ENCODE measurements at places on chromosomes 5 and 9.

DNA sequence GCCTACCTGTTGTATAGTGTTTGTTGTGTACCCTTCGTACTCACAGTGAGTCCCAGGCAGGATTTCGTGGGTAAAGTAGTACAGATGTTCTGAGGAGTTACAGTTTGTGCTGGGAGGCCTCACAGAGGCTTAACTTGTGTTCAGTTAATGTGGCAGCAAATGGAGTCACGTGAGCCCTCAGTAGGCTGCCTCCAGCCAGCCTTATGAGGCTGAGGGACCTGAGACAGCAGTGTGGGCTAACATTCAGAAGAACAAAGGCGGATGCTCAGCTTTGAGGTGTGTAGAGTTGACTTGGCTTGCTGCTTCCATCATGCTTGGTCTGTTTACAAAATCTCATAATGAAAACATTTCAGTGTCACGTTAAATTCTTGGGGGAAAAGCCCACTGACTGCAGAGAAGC, 118.1 kb downstream of the TRIO start:
- DNase-seq: no peak

GRCh38 chr5:174777583-174777982, 53.2 kb downstream of the MSX2 start:
- no peak for DNase-seq

GRCh38 chr5:103929338-103930013, 366.9 kb upstream of the NUDT12 start:
- no peak for DNase-seq

DNA sequence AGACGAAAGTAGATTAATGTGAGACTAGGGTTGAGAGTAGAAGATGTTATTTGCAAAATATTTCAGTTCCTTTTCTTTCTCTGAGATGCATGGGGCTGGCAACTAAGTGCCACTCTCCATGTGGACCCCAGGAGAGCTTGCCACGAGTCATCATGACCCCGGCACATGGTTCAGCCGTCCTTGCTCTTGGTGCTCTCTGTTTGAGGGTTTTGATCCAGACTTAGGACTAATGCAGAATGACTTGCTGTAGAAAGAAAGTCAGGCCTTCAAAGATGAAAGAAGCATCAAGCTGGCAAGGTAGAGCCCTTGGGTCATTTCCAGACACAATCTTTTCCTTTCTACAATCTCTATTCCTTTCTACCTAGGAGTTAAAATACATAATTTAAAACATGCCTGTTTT, 84.7 kb downstream of the RASGRF2 start:
- DNase-seq: no peak

GRCh38 chr5:135977375-135977928, 22.7 kb upstream of the LECT2 start:
- no peak for DNase-seq

GRCh38 chr5:1652873-1653697, 129.3 kb upstream of the LPCAT1 start:
- DNase-seq: no peak

GRCh38 chr5:21823588-21823987, 1029.6 kb downstream of the CDH12 start:
- no peak for DNase-seq

GRCh38 chr5:68392617-68393016, 177.1 kb downstream of the PIK3R1 start:
- DNase-seq: no peak

DNA sequence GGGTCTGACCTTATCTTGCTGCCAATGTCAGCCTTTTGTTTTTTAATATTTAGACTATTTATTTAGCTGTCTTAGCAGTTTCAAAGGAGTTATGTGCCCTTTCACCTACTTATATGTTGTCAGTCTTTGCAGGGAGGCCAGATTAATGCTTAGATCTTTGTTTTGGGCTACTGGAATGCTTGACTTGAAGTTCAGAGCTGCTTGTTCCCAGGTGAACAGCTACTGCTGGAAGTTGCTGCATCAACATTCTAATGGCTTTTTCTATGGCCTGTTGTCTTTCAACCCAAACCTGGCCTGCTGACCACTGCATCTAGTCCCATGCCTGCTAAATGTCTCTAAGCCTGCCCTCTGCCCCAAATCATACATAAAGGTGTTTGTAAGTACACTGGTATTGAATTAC, 3.0 kb downstream of the SLC22A5 start:
- no peak for DNase-seq

GRCh38 chr5:90368454-90369246, 40.9 kb downstream of the CETN3 start:
- no peak for DNase-seq

DNA sequence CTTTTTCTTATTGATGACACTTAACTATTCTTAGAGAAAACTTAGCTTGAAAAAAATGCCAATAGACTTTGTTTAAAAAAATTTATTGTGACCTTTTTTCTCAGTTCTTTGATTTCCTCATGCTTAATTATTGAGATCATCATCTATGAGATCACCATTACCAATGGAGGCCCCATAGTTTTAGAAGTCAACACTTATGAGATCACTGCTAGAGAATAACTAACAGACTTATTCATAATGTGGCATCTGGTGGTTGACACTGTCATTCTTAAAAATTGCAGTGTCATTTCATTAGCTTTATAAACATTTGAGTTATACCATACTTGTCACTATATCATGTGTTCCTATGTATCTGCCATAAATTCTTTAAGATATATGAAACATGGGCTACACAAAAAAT, 14.9 kb upstream of the FEM1C start:
- no peak for DNase-seq

GRCh38 chr9:97398999-97399758, 12.7 kb upstream of the TDRD7 start:
- peak; percentile 30 for DNase-seq

GRCh38 chr5:159207222-159207685, 2.1 kb downstream of the RNF145 start:
- no peak for DNase-seq

- no peak for DNase-seq
These were observed 66.2 kb downstream of the PSD2 start for GRCh38 chr5:139861889-139862207.

DNA sequence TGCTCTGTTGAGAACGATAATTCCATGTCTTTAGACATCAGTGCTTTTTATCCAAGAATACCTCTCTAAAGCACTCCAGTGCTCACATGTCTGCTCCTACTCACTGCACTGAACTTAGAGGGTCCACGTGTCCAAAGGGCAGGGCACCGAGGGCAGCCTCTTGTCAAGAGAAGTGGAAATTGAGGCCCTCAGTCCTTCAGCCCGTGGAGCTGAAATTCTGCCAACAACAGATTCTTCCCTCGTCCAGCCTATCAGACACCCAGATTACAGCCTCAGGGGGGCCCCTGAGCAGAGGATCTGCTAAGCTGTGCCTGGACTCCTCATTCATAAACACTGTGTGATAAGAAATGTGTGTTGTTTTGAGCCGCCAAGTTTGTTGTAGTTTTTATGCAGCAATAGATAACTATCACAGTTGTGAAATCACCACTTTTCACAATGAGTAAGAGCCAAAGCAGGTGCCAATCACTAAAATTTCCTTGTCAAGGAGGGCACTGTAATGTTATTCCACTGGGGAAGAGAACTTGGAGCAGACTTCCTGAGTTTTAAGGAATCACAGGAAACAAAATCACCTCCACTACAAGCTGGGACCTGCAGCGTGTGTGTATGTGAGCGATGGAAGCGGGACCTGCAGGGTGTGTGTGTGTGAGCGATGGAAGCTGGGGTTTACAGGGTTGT, 58.8 kb upstream of the IGFBPL1 start:
- no peak for DNase-seq

DNA sequence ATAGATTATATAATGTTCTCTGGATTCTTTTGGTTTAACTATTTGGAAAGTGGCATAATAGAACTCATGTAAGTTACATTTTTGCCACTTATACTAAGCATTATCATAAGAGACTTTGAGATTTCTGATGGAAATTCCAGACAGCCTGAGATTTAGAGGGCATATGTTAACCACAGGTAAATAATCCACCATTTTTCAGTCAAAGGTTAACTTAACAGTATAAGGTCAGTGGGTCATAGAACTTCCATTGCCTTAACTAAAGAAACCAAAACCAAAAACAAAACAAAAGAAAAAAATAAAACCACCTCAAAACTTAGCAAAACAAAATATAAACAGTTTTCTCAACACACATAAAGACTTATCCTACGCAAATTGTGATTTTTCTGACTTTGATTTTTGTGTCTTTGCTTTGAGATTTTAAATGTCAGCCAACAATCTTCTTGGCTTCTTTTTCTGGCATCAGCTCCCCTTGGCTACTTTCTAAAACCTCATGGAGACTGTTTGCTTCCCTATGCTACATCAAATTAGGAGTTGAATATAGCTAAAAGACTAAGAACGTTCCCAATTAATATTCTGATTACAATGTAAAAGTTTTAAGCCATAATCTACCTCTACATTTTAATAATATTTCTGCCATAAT, 430.1 kb upstream of the DAB2 start:
- no peak for DNase-seq

GRCh38 chr5:92980491-92980890, 600.5 kb downstream of the NR2F1-AS1 start:
- no peak for DNase-seq

DNA sequence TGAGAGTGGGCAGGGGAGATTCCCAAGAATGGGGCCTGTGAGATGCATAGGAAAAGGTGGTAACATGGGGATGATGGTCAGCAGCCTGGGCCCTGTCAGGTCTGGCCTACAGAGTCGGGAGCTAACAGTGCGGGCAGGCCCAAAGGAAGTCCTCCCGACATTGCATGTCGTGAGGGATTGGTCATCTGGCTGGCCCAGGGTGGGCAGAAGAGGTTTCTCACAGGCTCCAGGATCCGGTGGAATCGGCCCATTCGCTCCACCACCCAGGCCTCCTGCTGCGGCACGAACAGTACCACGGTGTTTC, 514 bp downstream of the STOML2 start:
- no peak for DNase-seq

- no peak for DNase-seq
These were observed 10.3 kb downstream of the FST start for GRCh38 chr5:53490747-53491146.

DNA sequence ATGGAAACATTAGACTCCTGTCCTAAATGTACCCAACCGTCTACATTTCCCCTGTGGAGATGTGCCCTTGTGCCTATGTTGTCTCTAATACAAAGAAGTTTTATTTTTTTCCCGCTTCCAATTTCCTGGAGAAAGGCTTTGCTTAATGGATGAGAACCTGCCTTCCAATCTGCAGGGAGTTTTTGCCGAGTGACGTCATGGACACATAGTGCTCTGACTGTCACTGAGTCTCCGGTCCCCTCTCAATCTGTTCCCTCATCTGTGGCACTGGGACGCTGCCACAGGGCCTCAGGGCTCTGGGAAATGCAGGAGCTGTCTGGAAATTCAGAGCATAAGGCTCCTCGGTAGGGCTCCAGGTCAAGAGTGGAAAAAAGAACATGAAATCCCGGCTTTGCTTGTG, 144.8 kb downstream of the PDZD2 start:
- no peak for DNase-seq

GRCh38 chr5:134071614-134072207, 42.8 kb upstream of the TCF7 start:
- no peak for DNase-seq

- DNase-seq: no peak
These were observed 56.7 kb downstream of the AGTPBP1 start for GRCh38 chr9:85685081-85685480.

DNA sequence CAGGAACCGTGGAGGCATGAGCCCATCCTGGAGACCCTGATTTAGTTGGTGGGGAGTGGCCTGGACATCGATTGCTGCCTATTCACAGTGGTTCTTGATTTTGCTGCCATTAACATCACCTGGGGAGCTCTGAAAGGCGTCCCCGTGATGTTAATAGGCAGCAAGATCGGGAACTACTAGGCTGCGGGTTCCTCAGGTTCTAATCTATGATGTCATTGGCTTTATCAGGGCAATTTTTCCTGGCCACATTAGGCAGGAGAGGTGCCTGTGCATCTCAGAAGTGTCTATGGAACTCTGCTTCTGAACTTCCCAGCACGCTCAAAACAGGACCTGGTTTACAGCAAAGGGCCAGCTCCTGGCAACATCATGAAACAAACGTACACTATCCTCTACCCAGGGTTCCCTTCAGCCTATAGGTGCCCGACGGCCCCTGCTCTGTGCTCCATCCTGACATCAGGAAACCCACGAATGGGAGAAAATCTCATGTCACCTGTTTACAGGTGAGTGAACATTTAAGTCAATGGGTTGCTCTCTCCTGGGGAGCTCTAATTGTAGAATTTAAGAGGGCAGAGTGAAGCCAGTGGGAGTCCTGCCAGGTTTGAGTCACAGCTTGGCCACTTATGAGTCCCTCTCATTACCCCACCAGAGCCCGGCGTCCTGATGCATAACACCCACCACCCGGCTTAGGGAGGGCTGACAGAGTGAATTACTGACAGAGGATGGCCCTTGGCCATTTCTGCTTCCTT, 49.4 kb downstream of the ROPN1L start:
- no peak for DNase-seq

- no peak for DNase-seq
These were observed 203.7 kb downstream of the NXNL2 start for GRCh38 chr9:88738709-88739108.

GRCh38 chr5:109407913-109408312, 1.9 kb downstream of the PJA2 start:
- DNase-seq: no peak
